ENCODE measurements at places on chromosomes 16 and 17. TPM values are rescaled to one million over a fixed set of nuclear protein-coding genes. Genes with fewer than 3 reads are reported as not detected.

IGSF6 gene
- 3.6 TPM for total RNA-seq

TK1 gene
- 57.7 TPM for total RNA-seq

CTCF gene
- total RNA-seq = 33.4 TPM

OR1A1 gene
- total RNA-seq = not detected

AP2B1 gene
- 9.7 TPM for total RNA-seq

ABI3 gene
- total RNA-seq = 5.4 TPM

LHX1 gene
- total RNA-seq = not detected

EMP2 gene
- total RNA-seq = 108 TPM

EPN3 gene
- 39.3 TPM for total RNA-seq

Data from esophagus squamous epithelium (tissue), 5 donors.